COR-L47 (cell line): ENCODE measurements at places on chromosomes 5 and 9.
A peak's percentile ranks its signal among the peaks of the same experiment; 100 is the strongest.

GRCh38 chr5:157387683-157388093 is 72.3 kb upstream of the NIPAL4 start:
- DNase-seq, result no peak

GRCh38 chr5:141250576-141250975 is 5.4 kb downstream of the PCDHB15 start:
- no peak for DNase-seq

DNA sequence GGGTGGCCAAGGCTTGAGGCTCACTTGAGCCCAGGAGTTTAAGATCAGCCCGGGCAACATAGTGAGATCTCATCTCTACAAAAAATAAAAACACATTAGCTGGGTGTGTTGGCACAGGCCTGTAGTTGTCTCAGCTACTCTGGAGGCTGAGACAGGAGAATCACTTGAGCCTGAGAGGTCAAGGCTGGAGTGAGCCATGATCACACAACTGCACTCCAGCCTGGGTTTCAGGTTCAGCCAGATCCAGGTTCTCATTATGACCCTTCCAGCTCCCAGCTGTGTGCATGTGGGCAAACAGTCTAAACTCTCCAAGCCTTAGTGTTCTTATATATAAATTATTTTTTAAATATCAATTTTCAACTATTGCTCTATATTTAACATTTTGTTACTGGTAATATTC is 67.9 kb downstream of the ALDH7A1 start:
- no peak for DNase-seq

DNA sequence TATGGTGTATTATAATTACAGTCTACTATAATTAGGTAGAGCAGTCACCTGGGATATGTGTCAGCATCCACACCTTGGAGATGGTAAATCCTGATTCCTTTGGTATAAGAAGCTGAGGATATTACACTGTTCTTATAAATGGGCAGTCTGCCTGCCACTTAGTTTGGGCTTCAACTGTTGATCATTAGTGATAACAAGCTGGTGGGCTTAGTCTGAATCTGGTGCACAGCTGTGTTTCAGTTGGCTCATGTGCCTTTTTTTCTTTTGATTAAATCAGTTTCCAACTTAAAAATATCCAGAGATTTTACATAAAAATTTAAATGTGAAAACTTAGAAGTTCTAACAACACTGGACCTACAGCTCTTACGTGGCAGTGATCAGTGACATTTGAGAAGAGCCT is 21.2 kb downstream of the LVRN start:
- no peak for DNase-seq

- no peak for DNase-seq
Measured at GRCh38 chr5:54540286-54540685, 22.7 kb downstream of the SNX18 start.

GRCh38 chr9:76572151-76572550 is 113.2 kb downstream of the GCNT1 start:
- no peak for DNase-seq

DNA sequence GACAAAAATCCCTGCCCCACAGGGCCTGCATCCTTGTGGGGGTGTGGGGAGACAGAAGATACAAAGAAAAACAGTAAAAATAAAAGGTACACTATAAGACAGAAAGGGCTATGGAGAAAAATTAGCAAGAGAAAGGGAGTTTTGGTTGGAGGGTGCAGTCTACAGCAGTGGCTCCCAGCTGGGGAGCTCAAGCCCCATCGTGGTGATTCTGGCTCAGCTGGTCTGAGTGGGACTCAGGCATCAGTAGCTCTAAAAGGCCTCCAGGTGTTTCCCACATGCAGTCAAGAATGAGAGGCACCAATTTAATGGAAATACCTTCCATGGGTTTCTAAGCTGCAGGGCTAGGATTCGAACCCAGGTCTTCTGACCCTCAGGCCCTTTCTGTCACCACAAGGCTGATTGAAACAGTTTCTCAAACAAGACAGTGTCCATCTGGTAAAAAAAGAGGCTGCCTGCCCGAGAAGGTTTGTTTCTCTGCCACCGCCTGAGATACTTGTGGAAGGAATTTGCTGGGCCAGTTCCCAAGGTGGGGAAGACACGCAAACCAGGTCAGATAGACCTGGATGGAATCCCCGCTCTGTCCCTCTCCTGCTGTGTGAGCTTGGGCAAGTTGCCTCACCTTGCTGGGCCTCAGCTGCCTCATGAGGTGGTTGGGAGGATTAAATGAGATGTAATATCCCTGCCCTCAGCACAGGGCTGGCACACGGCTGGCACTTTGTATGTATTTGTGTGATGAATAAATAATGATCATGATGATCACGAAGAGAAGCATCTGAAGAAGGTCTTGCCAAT is 43.1 kb downstream of the COL27A1 start:
- DNase-seq, result no peak

GRCh38 chr9:38683336-38683735 is 36.6 kb downstream of the FAM240B start:
- no peak for DNase-seq

GRCh38 chr9:122239722-122240121 is 11.0 kb upstream of the LHX6 start:
- no peak for DNase-seq

GRCh38 chr5:2829239-2829638 is 77.8 kb upstream of the IRX2 start:
- no peak for DNase-seq

DNA sequence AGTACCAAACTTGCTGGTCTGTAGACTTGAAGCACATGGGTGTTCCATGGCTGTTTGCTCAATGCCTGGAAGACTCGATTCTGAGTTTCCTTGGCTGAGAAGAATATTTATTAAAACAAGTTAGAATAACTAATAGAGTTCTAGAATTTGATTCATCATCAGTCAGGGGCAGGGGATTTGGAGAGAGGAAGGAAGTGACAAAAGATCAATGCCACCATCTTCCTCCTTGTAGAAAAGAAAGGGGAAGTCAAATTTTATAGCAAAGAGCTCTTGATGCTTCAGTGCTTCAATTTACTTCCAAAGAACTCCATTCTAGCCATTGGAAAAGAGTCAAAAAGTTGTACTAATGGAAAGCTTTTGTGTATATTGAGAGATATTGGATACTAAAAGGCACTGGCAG is 236.3 kb downstream of the MCTP1 start:
- no peak for DNase-seq

GRCh38 chr5:5854087-5854486 is 431.6 kb downstream of the ICE1 start:
- no peak for DNase-seq

- DNase-seq, result no peak
Measured at GRCh38 chr5:72245546-72245945, 74.5 kb downstream of the MRPS27 start.

GRCh38 chr5:163532171-163533084 is 27.0 kb downstream of the MAT2B start:
- DNase-seq, result no peak

GRCh38 chr9:38249587-38250210 is 142.8 kb upstream of the ALDH1B1 start:
- DNase-seq, result no peak

- DNase-seq, result no peak
Measured at GRCh38 chr5:1292846-1293415, 1.9 kb downstream of the TERT start.

GRCh38 chr5:128329386-128329939 is 208.6 kb downstream of the FBN2 start:
- no peak for DNase-seq

- DNase-seq, result no peak
Measured at GRCh38 chr5:32207355-32207634, 33.2 kb upstream of the GOLPH3 start.

GRCh38 chr5:168851902-168852321 is 272.7 kb upstream of the PANK3 start:
- no peak for DNase-seq

DNA sequence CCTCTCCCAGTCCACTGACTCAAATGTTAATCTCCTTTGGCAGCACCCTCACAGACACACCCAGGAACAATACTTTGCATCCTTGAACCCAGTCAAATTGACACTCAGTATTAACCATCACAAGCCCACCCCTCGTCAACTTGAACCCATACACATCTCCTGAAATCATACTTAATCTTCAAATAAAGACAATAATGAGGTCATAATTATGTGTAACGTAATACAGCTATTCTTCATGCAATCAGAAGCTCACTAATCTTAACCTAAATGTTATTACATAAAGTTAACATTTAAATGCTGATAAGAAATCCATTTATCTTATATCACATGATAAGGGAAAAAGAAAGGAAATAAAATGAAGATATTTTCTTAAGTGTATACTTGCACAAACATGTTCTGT is 65.2 kb downstream of the PPIC start:
- no peak for DNase-seq

DNA sequence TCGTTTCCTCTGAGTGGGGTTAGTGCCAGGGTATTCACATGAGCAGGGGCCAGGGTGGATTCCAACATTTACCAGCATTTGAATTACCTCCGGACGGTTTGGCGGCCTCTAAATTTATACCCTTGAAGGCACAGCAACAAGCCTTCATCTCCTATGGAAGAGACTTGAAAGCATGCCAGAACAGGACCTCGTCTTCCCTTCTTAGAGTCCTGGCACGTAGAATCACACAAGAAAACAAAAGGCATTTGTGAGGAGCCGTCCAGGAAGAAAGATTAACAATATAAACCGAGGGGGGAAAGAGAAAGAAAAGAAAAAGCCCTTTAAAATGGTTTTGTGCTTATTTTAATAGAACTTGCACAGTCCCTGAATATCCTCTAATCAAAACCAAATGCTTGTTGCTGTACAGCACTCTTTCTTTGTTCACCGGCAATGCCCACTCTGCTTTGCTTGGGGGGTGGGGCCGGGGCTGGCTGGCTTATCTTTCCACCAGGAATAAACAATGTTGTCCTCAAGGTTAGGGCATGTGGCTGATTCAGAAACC is 575.8 kb upstream of the ZNF462 start:
- no peak for DNase-seq

- no peak for DNase-seq
Measured at GRCh38 chr5:138188626-138189025, 9.7 kb downstream of the KIF20A start.

GRCh38 chr5:31703757-31704156 is 64.8 kb downstream of the PDZD2 start:
- DNase-seq, result no peak

DNA sequence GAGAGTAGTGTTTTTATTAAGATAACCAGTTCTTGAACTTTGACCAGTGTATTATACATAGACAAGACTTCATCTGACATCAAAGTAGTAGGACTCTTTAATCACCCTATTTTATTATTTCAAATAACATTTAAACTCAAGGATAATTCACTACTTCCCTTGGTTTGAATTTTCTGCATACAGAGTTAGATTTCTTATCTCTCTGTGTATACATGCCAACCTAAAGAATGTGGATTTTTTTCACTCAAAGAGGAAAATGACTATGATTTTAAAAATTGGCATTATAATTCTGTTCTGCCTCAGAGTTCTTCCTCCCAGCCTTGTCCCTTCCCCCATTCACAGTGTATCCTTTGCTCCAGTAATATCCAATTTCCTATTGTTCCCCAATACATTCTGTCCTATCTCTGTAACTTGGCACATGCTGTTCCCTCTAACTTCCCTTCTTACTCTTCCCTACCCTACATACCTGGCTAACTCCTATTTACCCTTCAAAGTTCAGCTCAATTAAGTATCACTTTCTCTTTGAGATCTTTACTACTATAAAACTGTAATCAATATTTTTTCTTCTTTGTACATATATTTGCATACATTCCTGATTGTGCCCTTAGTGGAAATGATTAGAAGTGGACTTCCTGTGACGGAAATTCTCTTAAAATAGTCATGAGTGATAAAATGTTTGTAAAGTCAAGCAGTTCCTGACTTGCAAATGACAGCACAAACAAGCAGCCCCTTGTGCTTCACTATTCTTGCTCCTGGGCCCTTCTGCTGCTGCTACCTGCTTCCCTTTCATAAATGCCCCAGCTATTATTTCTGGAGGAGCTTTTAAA is 38.1 kb upstream of the DENND4C start:
- DNase-seq, result no peak

DNA sequence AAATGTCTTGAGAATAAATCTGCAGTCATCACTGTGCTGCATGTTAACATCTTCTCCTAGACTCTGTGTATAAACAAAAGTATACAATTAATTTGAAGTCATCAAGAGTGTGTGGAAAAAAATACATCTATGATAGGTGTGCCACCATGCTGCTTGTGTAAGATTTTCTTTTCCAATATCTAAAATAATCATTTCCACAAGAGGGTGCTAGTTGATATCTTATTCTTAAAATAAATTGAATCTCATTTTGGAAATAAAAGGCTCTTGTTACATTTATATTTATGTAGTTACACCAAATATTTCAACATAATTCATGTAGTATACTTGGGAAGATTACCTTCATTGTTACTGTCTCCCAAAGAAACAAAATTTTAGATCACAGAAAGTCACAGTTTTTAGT is 14.1 kb upstream of the MOCS2 start:
- DNase-seq, result no peak

DNA sequence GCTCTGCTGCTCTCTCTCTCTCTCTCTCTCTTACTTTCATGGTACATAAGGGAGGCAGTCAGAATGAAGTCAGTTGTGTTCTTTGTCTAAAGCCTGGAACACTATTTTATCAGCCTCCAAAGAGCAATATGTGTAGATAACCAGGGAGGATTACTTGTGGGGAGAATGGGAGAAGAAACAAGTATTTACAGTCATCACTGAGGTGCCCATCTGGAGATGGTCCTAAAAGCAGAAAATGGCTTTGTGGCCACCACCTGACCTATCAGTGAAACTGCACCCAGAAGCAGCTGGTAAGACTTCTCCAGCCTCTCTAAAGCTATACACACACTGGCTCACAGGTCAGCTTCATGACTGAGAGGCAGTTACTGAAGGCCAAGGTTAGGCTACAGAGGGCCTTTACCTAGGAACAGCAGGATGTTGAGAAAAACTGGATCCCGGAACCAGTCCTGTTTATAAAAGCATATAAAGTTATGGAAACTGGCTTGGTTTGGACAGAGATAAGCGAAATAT is 75.1 kb downstream of the MRPS27 start:
- peak; percentile 34 for DNase-seq

DNA sequence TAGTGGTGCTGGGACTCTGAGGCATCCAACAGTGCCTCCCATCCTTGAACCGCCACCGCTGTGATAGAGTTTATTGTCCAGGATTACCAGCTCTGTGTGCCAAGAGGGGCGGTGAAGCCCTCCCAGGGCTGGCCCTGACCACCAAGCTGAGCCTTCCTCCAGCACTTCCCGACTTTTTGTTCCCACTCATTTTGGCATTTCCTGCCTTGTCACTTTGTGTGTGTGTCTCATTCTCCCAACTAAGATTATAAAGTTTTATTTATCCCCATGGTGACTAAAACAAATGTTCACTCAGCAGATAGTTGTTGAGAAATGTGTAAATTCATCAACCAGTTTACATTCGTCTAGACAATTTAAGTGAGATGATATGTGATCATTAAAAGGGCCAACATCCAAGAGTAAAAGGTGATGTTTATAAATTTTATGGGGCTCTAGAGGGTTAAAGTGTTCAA is 2.5 kb downstream of the F2R start:
- DNase-seq, result no peak

GRCh38 chr5:138905541-138905940 is 30.4 kb upstream of the LRRTM2 start:
- no peak for DNase-seq

- DNase-seq, result no peak
Measured at GRCh38 chr5:177036443-177036842, 13.9 kb downstream of the ZNF346 start.
